Testis (tissue), 5 donors: ENCODE measurements at places on chromosomes 12 and 14. TPM values are rescaled to one million over a fixed set of nuclear protein-coding genes. Genes with fewer than 3 reads are reported as not detected.

The TCL1B gene
- 5.1 TPM for polyA plus RNA-seq

The TMTC1 gene
- 8.4 TPM for polyA plus RNA-seq

The PMCH gene
- not detected for polyA plus RNA-seq

The HCAR1 gene
- 1.0 TPM for polyA plus RNA-seq

The ACVR1B gene
- polyA plus RNA-seq: 37.3 TPM
